H9 (cell line): ENCODE measurements at places on chromosomes 12 and 14. TPM values are rescaled to one million over a fixed set of nuclear protein-coding genes. Genes with fewer than 3 reads are reported as not detected.
A peak's percentile ranks its signal among the peaks of the same experiment; 100 is the strongest.

- no peak overlapping the region; the same call in 1 of the 2 replicates for H3K4me3 ChIP-seq
- no peak for DNase-seq
- peaks cover 16% of the 10 kb centered on the region for H3K36me3 ChIP-seq
- H3K27ac ChIP-seq, result peak overlapping the region; percentile 97
- H3K27me3 ChIP-seq, result no peaks in the 10 kb centered on the region
- peaks cover 7% of the 10 kb centered on the region; the same call in 1 of the 2 replicates for H3K4me1 ChIP-seq
These were observed 86.6 kb downstream of the PHLDA1 start for GRCh38 chr12:75944905-75945432.

GRCh38 chr12:106046301-106046846 lies 92.4 kb downstream of the NUAK1 start:
- no peak overlapping the region for H3K4me3 ChIP-seq
- H3K27me3 ChIP-seq, result no peaks in the 10 kb centered on the region
- no peaks in the 10 kb centered on the region for H3K36me3 ChIP-seq
- H3K27ac ChIP-seq, result no peak overlapping the region

- no peaks in the 10 kb centered on the region for H3K36me3 ChIP-seq
- no peaks in the 10 kb centered on the region for H3K27me3 ChIP-seq
- no peak overlapping the region for H3K27ac ChIP-seq
- no peak for DNase-seq
- no peak overlapping the region for H3K4me3 ChIP-seq
These were observed 24.2 kb downstream of the NINJ2 start for GRCh38 chr12:638953-639557.

DNA sequence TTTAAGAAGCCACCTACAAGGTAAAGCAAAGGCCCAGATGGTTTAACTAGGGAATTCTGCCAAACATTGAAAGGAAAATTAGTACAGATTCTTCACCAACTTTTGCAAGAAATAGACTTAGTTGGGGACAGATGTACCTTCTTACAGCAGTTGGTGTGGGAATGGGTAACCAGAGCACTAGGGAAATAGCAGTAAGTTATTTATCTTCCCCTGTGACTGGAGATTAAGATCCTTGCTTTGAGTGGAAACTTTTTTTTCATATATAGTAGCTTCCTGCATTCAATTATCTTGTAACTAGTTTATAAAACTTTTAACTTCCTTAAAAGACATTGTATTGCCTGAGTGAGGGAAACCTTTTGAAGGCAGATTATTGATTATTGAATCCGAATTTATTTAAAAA lies 44.2 kb downstream of the ARID2 start:
- no peak for DNase-seq
- peaks cover 10% of the 10 kb centered on the region for H3K36me3 ChIP-seq
- no peaks in the 10 kb centered on the region for H3K27me3 ChIP-seq
- no peak overlapping the region for H3K27ac ChIP-seq
- H3K4me1 ChIP-seq, result no peaks in the 10 kb centered on the region

DNA sequence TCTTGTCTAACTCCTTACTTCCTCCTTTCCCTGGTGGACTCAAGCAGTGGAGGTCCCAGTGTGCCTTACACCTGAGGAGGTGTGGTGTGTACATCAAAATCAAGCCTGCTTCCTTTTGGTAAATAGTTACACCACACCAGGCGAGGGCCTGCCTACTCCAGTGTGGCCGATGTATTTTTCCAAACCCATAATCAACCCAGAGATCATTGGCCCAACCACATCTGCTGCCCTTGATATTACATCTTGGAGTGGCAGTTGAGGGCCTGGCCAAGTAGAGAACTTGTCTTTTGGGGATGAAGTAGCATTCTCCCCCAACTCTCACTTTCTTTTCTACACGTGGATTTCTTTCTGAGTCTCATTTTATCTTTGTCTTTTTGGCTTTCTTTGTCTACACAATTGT lies 187.4 kb downstream of the EFCAB11 start:
- H3K4me1 ChIP-seq, result peaks cover 4% of the 10 kb centered on the region; the same call in 1 of the 2 replicates
- no peak overlapping the region for H3K4me3 ChIP-seq
- no peak overlapping the region for H3K27ac ChIP-seq
- no peaks in the 10 kb centered on the region for H3K36me3 ChIP-seq
- no peak for DNase-seq

GRCh38 chr12:43758247-43758727 lies 303 bp downstream of the PUS7L start:
- H3K27ac ChIP-seq, result no peak overlapping the region
- H3K4me3 ChIP-seq, result peak overlapping the region; percentile 67
- peaks cover 2% of the 10 kb centered on the region for H3K4me1 ChIP-seq
- H3K36me3 ChIP-seq, result 0 out of 2 replicates have a peak, but pooled peaks cover 6% of the 10 kb centered on the region
- no peaks in the 10 kb centered on the region for H3K27me3 ChIP-seq

DNA sequence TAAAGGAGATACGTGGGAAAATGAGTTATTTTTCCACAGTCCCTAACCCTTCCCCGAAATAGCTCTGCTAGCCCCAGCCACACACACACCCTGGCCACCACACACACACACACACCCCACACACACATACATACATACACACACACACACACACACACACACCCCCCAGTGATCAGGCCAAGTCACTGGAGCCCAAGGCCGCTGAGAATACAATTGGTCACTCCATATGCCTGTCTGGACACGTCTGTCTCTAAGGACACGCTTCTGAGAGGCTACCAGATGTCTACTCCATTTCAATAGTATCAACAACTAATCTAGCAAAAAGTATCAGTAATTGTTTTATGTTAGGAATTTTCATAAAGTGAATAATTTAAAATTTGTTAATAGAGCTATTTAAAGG lies 13.0 kb upstream of the DIABLO start:
- H3K4me1 ChIP-seq, result no peaks in the 10 kb centered on the region
- H3K27me3 ChIP-seq, result no peaks in the 10 kb centered on the region
- peaks cover 49% of the 10 kb centered on the region for H3K36me3 ChIP-seq

DNA sequence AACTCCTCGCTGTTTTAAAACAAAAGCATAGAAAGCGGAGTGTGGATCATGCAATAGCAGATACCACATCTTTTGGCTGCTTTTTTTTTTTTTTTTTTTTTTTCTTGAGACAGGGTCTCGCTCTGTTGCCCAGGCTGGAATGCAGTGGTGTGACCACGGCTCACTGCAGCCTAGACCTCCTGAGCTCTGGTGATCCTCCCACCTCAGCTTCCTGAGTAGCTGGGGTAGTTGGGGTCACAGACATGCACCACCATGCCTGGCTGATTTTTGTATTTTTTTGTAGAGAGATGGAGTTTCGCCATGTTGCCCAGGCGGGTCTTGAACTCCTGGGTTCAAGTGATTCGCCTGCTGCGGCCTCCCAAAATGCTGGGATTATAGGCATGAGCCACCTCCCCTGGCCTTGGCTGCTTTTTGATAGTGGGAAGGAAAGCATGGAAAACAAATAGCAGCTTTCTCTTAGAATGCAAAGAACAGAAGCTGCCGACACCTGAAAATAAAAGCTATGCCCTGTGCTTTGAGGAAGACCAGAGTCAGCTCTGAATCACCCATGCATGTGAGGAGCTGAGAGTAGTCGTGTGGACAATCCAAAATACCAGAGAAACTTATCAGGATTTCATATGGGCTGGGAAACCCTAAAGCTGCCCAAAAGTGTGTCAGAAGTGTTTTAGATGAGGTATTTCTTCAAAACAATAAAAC lies 3.6 kb upstream of the ELK3 start:
- H3K27ac ChIP-seq, result no peak overlapping the region
- no peaks in the 10 kb centered on the region for H3K27me3 ChIP-seq
- no peaks in the 10 kb centered on the region for H3K36me3 ChIP-seq
- no peak overlapping the region for H3K4me3 ChIP-seq
- no peaks in the 10 kb centered on the region for H3K4me1 ChIP-seq

DNA sequence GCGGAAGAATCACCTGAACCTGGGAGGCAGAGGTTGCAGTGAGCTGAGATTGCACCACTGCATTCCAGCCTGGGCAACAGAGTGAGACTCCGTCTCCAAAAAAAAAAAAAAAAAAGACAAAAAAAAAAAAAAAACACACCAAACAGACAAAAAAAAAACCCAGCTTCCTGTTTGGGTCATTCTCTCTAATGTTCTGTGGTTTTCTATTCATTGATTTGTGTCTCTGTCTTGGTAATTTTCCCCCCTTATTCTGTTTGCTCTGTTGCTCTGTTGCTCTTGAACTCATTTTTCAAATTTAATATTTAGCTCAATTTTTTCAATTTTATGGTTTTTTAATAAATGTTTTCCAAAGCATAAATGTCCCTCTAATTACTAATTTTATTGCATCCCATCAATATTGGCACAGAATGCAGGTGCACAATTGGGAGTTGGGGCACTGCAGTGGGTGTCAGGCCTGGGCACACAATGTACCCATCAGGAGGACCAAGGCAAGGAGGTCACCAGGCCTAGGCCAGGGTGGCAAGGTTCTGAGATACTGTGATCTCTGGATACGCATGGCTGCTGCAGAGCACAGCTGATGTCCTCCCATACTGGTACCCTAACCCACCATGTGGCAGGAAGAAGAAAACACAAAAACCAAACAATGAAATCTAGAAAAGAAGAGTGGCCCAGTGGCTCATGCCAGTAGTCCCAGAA lies 8.0 kb upstream of the GNPTAB start:
- no peak for DNase-seq
- no peak overlapping the region for H3K27ac ChIP-seq
- H3K36me3 ChIP-seq, result no peaks in the 10 kb centered on the region
- no peak overlapping the region for H3K4me3 ChIP-seq
- H3K4me1 ChIP-seq, result no peaks in the 10 kb centered on the region

- no peak for DNase-seq
- peaks cover 39% of the 10 kb centered on the region for H3K27me3 ChIP-seq
- H3K36me3 ChIP-seq, result no peaks in the 10 kb centered on the region
- H3K27ac ChIP-seq, result no peak overlapping the region
- H3K4me1 ChIP-seq, result peaks cover 2% of the 10 kb centered on the region; the same call in 1 of the 2 replicates
- H3K4me3 ChIP-seq, result no peak overlapping the region
These were observed 2.2 kb upstream of the PTGDR start for GRCh38 chr14:52265253-52265652.

DNA sequence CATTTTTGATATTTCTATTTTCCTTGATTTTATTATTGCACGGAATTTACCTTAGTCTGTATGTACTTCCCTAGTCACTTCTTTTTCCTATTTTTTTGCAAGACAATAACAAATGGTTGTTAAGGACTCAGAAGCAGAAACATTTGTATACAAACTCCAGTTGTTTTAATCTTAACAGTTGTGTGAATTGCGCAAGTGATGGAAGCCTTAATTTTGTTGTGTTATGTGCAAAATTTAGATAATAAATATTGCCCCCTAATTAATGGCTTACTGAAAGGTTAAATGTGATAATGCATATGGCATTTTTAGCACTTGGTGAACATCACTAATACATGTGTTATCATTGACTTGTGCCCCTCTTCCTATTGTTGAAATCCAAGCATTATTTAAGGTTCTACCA lies 82.0 kb downstream of the MGAT4C start:
- H3K36me3 ChIP-seq, result peaks cover 4% of the 10 kb centered on the region; the same call in 2 of the 3 replicates
- H3K27ac ChIP-seq, result no peak overlapping the region
- no peaks in the 10 kb centered on the region for H3K4me1 ChIP-seq
- no peaks in the 10 kb centered on the region for H3K27me3 ChIP-seq
- H3K4me3 ChIP-seq, result no peak overlapping the region
- DNase-seq, result no peak

DNA sequence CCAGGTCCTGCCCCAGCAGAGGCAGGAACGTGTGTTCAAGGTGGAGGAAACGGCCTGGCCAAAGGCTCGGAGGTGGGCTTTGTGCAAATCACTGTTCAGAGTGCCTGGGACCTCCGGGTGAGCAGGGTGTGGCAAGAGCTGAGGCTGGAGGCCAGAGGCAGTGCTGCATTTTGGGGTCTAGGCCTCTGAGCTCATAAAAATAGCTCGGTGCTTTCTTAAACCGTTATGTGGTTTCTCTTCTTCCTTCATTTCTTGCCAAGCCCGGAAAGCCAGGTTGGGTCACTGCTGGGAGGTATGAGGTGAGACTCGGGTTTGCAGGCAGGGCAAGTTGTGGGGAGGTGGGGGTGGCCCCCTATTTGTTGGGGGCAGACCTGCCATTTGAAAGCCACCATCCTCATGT lies 178.8 kb upstream of the MYL2 start:
- H3K36me3 ChIP-seq, result no peaks in the 10 kb centered on the region
- no peak overlapping the region for H3K27ac ChIP-seq
- no peaks in the 10 kb centered on the region for H3K4me1 ChIP-seq
- no peaks in the 10 kb centered on the region for H3K27me3 ChIP-seq

DNA sequence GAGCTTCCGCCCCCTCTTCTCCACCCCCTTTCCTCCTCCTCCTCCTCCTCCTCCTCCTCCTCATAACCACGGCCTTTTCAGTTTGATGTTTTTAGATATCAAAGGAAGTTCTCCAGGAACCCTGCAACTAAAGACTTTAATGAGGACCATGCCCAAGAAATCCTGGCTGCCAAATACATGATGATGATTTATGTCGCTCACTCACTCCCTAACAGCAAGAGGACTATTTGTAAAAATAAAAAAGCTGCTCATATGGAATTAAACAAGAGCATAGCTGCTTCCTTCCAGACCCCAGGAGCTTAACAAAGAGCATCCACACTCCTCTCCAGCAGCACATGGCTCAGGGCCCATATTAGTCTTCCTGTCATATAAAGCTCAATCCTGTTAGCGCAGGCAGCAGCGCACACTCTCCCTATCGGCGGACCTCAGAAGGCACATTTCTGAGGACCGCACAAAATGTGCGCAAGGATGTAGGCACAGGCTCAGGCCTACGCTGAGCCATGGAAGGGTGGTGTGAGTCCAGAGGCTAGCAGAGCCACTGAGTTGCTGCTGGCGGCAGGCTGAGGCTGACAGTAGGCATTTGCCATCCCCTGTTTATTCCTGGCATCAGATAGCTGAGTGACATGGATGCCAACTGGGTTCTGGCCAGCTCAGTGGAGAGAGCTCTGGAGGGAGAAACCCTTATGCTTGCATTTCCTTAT lies 232.8 kb downstream of the MSRB3 start:
- peaks cover 2% of the 10 kb centered on the region; the same call in 1 of the 2 replicates for H3K4me1 ChIP-seq
- H3K36me3 ChIP-seq, result no peaks in the 10 kb centered on the region
- no peak for DNase-seq
- H3K4me3 ChIP-seq, result peak overlapping the region; percentile 27
- no peaks in the 10 kb centered on the region for H3K27me3 ChIP-seq

DNA sequence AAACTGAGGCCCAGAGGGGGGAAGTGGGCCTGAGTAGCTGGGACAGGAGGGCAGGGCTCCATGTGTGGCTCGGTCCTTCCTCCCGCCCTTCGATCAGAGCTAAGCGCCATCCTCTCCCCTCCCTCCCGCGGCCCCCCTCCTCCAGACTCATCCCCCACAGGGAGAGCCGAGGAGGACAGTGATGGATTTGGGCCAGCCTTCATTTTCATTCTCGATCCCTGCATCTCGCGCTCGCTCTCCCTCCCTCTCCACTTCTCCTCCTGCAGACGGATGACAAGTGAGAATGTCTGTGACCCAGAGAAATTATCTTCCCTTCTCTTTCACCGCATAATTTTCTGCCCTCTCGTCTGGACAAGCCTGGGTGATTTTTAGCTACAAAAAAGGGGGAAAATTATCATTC lies 183.3 kb downstream of the RBM19 start:
- H3K27ac ChIP-seq, result no peak overlapping the region
- no peaks in the 10 kb centered on the region for H3K27me3 ChIP-seq
- no peak overlapping the region; the same call in 2 of the 3 replicates for H3K4me3 ChIP-seq
- no peak for DNase-seq

C14orf39 gene
- 1.1 and 1.8 TPM in 2 replicates for total RNA-seq

CARMIL3 gene
- total RNA-seq, result 4.7 and 5.8 TPM in 2 replicates

IL26 gene
- total RNA-seq, result not detected in 2 replicates

TAS2R30 gene
- 1.5 and 2.0 TPM in 2 replicates for total RNA-seq

BAZ2A gene
- total RNA-seq, result 94.1 and 108 TPM in 2 replicates

KRT72 gene
- total RNA-seq, result not detected in 2 replicates

CDK4 gene
- total RNA-seq, result 217 and 218 TPM in 2 replicates

CACNB3 gene
- 34.9 and 35.1 TPM in 2 replicates for total RNA-seq
